ENCODE measurements at places on chromosomes 12 and 14. TPM values are rescaled to one million over a fixed set of nuclear protein-coding genes. Genes with fewer than 3 reads are reported as not detected.
A peak's percentile ranks its signal among the peaks of the same experiment; 100 is the strongest.

DNA sequence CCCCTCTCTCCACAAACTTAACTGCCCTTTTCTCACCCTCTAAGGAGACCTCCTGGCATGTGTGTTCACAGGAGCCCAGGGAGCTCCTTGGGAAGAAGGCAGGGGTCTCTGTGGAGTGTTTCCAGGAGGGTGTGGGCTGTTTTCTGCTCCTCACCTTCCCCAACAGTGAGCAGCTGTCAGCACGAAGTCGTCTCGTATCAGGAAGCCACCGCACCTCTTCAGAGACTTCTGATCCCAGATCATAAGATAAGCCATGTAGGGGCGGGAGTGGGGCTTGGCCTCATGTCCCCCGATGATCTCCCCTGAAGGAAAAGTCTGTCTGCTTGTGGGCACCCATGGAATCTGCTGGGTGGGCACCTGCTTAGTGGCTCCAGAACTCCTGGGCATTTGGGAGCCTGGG is 1.2 kb downstream of the GZMB start:
- no peak for DNase-seq
- H3K27ac ChIP-seq, result peak overlapping the region; percentile 94
- H3K4me3 ChIP-seq, result peak overlapping the region; percentile 87
- H3K27me3 ChIP-seq, result no peaks in the 10 kb centered on the region
- H3K36me3 ChIP-seq, result peaks cover 30% of the 10 kb centered on the region

GRCh38 chr12:28446031-28446430 is 255.8 kb downstream of the CCDC91 start:
- no peaks in the 10 kb centered on the region for H3K4me1 ChIP-seq
- DNase-seq, result no peak
- no peak overlapping the region for H3K4me3 ChIP-seq
- no peak overlapping the region for H3K27ac ChIP-seq

Gene DENND5B
- total RNA-seq, result 0.76 TPM

Gene PLEK2
- total RNA-seq, result 1.4 TPM

GRCh38 chr12:30797689-30798088 is 42.9 kb upstream of the CAPRIN2 start:
- H3K27me3 ChIP-seq, result peaks cover 53% of the 10 kb centered on the region
- no peaks in the 10 kb centered on the region for H3K36me3 ChIP-seq
- H3K4me3 ChIP-seq, result peak overlapping the region; percentile 64
- peaks cover 16% of the 10 kb centered on the region for H3K4me1 ChIP-seq

Gene BATF
- 185 TPM for total RNA-seq

- peak overlapping the region; percentile 38 for H3K4me3 ChIP-seq
- DNase-seq, result peak; percentile 48
- peak overlapping the region; percentile 49 for H3K27ac ChIP-seq
- H3K36me3 ChIP-seq, result no peaks in the 10 kb centered on the region
- peaks cover 11% of the 10 kb centered on the region for H3K27me3 ChIP-seq
Observed at GRCh38 chr14:64232095-64232838, 61.9 kb downstream of the ESR2 start.

GRCh38 chr14:59217011-59217410 is 28.5 kb downstream of the DAAM1 start:
- no peak for DNase-seq
- no peak overlapping the region for H3K4me3 ChIP-seq
- no peak overlapping the region for H3K27ac ChIP-seq
- H3K36me3 ChIP-seq, result no peaks in the 10 kb centered on the region
- H3K4me1 ChIP-seq, result peaks cover 5% of the 10 kb centered on the region
- no peaks in the 10 kb centered on the region for H3K27me3 ChIP-seq

DNA sequence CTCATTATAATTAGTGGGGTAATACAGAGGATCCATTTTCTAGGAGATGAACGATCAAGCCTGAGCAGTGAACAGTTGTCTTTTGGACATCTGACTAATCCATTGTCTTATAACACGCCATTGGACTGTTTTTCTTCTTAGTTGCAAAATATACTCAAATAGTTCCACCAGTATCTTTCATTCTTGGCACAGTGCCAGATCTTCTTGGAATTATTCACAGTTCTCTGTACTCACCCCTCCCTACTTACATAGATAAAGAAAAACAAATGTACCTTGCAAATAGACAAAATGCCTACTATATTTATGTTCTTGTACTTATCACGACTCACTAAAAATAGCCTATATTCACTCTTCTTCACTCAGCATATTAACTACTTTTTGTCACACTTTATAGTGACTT is 3.8 kb downstream of the CBLN3 start:
- DNase-seq, result no peak
- H3K4me3 ChIP-seq, result no peak overlapping the region
- peak overlapping the region; percentile 81 for H3K27ac ChIP-seq
- no peaks in the 10 kb centered on the region for H3K27me3 ChIP-seq

DNA sequence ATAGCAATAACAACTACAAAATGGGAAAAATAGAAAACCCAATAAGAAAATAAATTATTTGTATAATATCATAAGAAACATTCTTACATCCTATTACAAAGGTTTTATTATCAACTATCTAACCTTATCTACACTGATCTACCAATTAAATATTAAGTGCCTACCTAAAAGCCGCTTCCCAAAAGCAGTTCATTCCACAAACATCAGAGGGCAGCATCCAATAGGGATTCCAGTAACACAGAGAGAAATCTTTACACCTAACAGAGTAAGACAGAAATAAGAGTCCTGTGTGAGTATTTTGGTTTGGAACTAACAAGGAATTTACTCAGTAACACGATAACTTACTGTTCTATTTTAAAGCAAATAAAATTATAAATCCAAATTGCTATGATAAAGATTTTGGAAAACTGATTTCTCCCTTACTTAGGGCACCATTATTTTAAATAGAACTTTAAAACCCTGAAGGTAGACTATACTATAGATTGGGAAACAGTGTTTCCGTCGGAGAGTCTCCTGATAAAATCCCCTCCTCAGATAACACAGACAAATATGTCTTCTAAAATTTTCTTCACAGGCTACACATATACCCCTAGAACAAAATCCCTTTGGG is 15.0 kb downstream of the GXYLT1 start:
- no peaks in the 10 kb centered on the region for H3K27me3 ChIP-seq
- H3K27ac ChIP-seq, result no peak overlapping the region
- no peak overlapping the region for H3K4me3 ChIP-seq
- no peak for DNase-seq
- no peaks in the 10 kb centered on the region for H3K36me3 ChIP-seq

Gene SLC5A8
- not detected for total RNA-seq

DNA sequence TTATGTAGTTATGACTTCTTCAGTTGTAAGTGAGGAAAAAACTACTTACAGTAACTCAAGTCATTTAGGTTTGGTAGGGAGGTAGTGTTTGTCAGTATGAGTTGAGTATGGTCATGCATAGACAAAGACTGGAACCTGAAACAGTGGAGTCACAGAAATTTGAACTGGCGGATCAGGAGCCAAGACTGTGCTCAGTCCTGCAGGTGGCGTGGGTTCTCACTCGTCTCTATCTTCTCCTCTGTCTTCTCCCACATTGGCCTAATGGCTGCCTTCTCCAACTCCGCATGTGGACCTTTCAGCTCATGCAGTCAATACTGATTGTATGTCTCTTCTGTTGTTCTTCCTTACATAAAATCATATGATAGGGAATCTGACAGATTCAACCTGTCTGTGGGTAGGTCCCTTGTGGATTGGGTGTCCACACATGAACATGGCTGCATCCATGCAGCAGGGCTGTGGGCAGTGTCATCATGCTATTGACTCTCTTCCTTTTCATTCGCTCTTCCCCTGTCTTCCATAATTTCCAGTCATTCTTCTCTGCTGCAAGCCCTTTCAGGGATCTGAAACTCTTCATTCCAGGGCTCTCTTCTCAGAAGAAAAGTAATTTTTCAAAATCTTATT is 78.8 kb upstream of the NEDD1 start:
- H3K4me3 ChIP-seq, result no peak overlapping the region
- no peaks in the 10 kb centered on the region for H3K27me3 ChIP-seq
- no peaks in the 10 kb centered on the region for H3K4me1 ChIP-seq
- no peaks in the 10 kb centered on the region for H3K36me3 ChIP-seq

Gene MMP19
- total RNA-seq, result 0.81 TPM

Gene MANSC4
- total RNA-seq, result not detected

DNA sequence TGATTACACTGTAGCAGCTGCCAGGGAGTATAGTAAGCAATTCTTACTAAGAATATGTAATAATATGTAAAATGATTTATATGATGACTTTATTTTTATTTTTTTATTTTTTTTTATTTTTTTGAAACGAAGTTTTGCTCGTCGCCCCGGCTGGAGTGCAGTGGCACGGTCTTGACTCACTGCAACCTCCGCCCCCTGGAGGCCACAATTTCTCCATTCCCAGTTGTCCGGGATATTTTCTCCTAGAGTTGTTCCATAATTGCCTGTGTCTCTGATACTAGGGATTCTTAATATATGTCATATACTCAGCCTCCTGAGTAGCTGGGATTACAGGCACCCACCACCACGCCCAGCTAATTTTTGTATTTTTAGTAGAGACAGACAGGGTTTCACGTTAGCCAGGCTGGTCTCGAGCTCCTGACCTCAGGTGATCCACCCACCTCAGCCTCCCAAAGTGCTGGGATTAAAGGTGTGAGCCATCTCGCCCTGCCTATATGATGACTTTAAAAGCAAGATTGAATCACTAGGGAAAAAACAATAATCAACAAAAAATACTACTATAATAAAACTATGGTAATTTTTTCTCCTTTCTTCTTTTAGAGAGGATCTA is 12.2 kb upstream of the ITPR2 start:
- DNase-seq, result peak; percentile 6
- no peak overlapping the region for H3K27ac ChIP-seq
- H3K4me1 ChIP-seq, result peaks cover 18% of the 10 kb centered on the region
- no peak overlapping the region for H3K4me3 ChIP-seq
- H3K36me3 ChIP-seq, result no peaks in the 10 kb centered on the region

Gene FAM216A
- 17.5 TPM for total RNA-seq

Gene CRACR2A
- total RNA-seq, result 20.0 TPM

Gene ADAMTS20
- total RNA-seq, result not detected

Gene MMP17
- total RNA-seq, result not detected

- peak overlapping the region; percentile 63 for H3K27ac ChIP-seq
- no peaks in the 10 kb centered on the region for H3K4me1 ChIP-seq
- no peak for DNase-seq
- H3K4me3 ChIP-seq, result no peak overlapping the region
- peaks cover 2% of the 10 kb centered on the region for H3K36me3 ChIP-seq
- no peaks in the 10 kb centered on the region for H3K27me3 ChIP-seq
Observed at GRCh38 chr12:32718926-32719325, 36.8 kb downstream of the YARS2 start.

- H3K27ac ChIP-seq, result no peak overlapping the region
- peaks cover 7% of the 10 kb centered on the region for H3K27me3 ChIP-seq
- H3K4me1 ChIP-seq, result no peaks in the 10 kb centered on the region
- no peak for DNase-seq
- H3K4me3 ChIP-seq, result no peak overlapping the region
Observed at GRCh38 chr12:5489760-5490406, 58.0 kb downstream of the NTF3 start.

GRCh38 chr14:98623788-98624415 is 648.1 kb downstream of the BCL11B start:
- no peak overlapping the region for H3K27ac ChIP-seq
- DNase-seq, result no peak
- H3K36me3 ChIP-seq, result peaks cover 1% of the 10 kb centered on the region
- H3K4me3 ChIP-seq, result no peak overlapping the region
- H3K27me3 ChIP-seq, result no peaks in the 10 kb centered on the region

- H3K27me3 ChIP-seq, result no peaks in the 10 kb centered on the region
- H3K4me1 ChIP-seq, result peaks cover 100% of the 10 kb centered on the region
- peak overlapping the region; percentile 96 for H3K27ac ChIP-seq
Observed at GRCh38 chr14:49977126-49977841, 84.4 kb downstream of the ARF6 start.

DNA sequence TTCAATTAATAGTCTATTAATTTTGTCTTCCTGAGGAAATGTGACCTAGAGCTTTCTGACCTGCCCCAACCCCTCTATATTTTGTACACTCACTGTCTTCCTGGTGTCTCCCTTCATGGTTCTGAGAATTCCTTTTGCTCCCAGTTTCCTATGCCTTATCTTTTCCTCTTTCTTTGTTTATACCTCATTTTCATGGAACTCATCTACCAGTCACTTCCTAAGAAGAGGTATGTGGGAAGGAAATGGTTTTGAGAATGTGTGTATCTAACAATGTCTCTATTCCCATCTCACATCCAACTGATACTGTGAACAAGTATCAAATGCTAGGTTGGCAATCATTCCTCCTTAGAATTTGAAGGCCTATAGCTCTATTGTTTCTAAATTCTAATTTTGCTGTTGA is 245.1 kb upstream of the EGLN3 start:
- H3K27me3 ChIP-seq, result peaks cover 15% of the 10 kb centered on the region
- H3K4me3 ChIP-seq, result no peak overlapping the region
- peaks cover 10% of the 10 kb centered on the region for H3K4me1 ChIP-seq
- no peak overlapping the region for H3K27ac ChIP-seq

DNA sequence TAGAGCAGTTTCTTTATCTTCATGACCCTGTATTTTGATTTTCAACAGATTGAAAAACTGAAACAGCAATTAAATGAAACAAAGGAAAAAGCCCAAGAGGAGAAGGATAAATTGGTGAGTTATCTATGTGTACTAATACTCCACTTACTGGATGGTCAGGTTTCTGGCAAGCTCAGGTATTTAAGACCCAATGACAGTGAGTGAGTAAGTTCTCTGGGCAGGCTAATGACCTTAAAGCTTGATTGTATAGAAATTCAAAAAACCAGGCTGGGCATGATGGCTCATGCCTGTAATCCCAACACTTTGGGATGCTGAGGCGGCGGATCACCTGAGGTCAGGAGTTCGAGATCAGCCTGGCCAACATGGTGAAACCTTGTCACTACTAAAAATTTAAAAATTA is 10.0 kb downstream of the BBOF1 start:
- no peak for DNase-seq
- H3K27ac ChIP-seq, result no peak overlapping the region
- H3K4me1 ChIP-seq, result no peaks in the 10 kb centered on the region
- no peaks in the 10 kb centered on the region for H3K27me3 ChIP-seq

Gene RD3L
- total RNA-seq, result not detected

Gene SERPINA10
- not detected for total RNA-seq

DNA sequence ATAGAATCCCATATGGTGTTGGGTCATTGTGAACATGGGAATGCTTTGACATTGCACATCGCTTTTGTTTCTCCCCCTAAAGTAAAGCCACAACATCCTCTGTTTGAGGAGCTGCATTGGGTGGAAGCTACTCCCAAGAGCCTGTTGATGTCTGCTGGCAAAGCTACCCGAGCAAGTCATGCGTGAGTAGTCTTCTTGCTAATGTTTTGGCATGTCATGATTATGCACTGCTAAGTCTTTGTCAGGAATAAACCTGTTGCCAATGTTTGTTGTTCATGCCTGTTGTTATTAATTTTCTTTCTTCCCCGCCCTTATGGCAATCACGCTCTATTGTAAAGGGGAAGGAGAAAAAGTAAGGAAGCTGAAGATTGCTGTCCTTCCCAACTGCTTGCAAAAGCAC is 97.3 kb downstream of the EXOC5 start:
- no peak overlapping the region for H3K4me3 ChIP-seq
- H3K27ac ChIP-seq, result no peak overlapping the region
- no peaks in the 10 kb centered on the region for H3K4me1 ChIP-seq
- no peak for DNase-seq

Gene CMA1
- total RNA-seq, result not detected

GRCh38 chr12:112443916-112444315 is 25.2 kb downstream of the PTPN11 start:
- no peak overlapping the region for H3K27ac ChIP-seq
- no peaks in the 10 kb centered on the region for H3K27me3 ChIP-seq
- peaks cover 6% of the 10 kb centered on the region for H3K4me1 ChIP-seq
- no peaks in the 10 kb centered on the region for H3K36me3 ChIP-seq
- no peak for DNase-seq

GRCh38 chr14:68789821-68790643 is 2.8 kb downstream of the ZFP36L1 start:
- peak overlapping the region; percentile 96 for H3K27ac ChIP-seq
- H3K4me1 ChIP-seq, result peaks cover 61% of the 10 kb centered on the region
- H3K27me3 ChIP-seq, result no peaks in the 10 kb centered on the region
- peak overlapping the region; percentile 96 for H3K4me3 ChIP-seq
- peaks cover 32% of the 10 kb centered on the region for H3K36me3 ChIP-seq

Gene ABCD2
- total RNA-seq, result 11.2 TPM
